ENCODE measurements at places on chromosomes 5 and 9.

DNA sequence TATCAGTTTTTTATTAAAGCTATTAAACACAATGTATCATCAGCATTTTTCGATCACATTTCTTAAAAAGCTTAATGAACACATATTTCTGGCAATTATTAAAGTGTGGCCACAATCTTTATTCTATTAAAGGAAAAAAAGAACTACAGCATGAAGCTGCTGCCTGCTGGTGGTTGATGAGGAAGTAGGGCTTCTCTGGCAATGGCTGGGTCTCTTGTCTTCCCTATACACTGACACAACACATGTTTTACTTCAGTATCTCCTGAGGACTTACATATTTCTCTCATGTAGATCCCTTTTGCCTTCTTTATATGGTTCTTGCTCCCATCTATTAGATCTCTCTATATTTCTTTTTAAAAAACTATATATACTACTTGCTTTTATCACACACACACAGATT lies 590.7 kb downstream of the RAB3C start:
- no peak for DNase-seq

DNA sequence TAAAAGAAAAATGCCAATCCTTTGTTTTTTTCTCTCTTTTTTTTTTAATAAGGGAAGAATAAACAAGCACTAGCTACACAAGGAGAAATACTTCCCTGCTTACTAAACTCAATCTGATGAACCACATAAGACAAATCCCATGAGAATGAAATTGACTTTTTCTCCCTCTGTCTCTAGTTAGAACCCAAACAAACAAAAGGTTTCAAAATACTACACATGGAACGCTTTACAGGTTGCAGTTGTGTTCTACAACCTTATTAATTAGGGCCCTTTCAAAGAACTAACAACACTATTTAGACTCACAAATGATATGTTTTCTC lies 124.5 kb downstream of the PDE4D start:
- DNase-seq: no peak

GRCh38 chr5:149778303-149779123 lies 48.4 kb downstream of the PPARGC1B start:
- DNase-seq: peak; percentile 39

DNA sequence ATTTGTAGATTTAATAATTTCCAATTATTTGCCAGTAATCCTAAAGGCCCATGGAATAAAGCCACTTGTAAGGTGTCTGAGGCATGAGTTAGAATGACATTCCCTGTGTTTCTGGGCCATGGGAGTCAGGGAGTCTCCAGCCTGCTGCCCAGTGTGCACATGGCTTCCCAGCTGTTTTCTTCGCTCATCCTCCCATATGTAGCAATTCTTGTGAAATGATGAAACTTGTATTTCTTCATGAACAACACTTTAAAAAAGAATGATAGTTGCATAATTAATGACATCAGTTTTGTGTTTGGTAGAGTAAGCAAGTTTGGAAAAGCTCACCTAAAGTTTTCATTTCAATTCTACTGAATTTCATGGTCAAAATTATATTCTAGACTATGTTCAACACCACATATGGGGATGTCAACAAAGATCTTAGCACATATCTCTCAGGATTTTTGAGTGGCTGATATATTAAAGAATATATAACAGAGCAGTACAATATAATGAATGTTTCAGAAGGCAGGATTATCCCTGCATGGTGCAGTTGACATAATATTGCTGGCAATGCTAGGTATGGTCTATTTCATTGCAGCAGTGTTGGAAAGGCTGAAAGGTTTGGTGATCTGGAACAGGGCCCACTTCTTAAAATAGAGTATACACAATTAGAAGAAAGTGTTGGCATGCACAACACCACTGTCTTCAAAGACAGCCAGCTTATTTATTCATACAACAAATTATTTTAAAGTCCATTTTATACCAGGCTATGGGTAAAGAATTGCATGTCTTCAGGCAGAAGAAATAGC lies 44.7 kb downstream of the GRIN3A start:
- DNase-seq: no peak

GRCh38 chr5:175015028-175015685 lies 290.8 kb downstream of the MSX2 start:
- no peak for DNase-seq

- DNase-seq: no peak
Observed at GRCh38 chr9:94872083-94872833, 145.8 kb downstream of the AOPEP start.

DNA sequence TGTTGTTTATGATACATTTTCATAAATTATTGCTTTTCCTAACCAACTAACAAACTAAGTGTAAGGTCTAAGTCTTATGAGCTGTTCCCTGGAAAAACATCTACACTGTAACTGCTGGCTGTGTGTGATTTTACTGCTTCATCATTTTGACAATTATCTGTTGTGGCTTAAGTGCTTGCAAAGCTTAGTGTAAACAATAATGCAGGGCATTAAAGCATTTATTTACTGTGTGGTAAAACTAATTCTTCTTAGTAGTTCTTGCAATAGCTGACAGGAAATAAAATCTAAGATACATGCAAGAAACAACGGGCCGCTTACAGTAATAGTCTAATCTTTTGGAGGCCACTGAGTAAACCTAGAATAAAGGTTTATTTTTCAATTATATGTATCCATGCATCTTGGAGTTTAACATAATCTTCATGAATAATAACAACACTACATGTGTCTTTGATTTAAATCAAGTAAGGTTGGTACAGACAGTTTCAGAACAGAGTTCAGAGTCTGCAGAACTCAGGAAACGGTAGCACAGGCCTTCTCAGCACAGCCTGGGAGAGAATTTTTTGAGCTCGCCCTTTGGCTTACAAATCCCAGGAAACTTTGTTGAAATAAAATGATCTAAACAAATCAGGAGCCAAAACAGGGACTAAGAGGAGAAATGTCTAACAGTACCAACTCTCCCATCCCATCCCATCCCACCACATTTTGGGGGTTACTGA lies 473.1 kb downstream of the NR2F1-AS1 start:
- no peak for DNase-seq

DNA sequence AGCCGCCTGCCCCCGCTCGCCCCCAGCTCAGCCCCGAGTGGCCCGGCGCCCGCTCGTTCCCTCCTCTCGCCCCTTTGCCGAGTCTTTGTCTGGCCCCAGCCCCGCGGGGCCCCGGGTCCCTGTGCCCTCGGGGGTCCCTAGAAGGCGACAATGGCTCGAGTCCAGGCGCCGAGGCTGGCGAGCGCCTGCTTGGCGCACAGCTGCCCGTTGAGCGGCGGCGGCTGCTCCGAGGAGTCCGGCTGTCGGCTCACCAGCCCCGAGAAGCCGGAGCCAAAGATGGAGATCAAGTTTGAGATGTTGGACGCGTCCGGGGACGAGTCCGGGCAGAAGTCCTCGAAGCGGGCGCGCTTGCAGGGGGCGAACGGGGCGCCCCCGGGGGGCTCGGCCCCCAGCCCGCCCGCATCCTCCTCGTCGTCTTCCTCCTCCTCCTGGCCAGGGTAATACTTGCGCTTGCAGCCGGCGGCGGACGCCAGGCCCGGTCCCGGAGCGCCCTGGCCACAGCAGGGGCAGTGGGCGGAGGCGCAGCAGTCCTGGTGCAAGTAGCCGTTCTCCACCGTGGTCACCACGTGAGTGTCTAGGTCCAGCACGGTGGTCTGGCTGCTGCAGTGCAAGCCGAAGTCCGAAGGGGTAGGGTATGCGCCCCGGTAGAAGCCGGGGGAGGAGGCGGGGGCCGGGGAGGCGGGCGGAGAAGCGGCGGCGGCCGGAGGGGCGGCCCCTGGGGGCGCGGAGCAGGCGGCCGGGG lies 1.2 kb downstream of the IER5L start:
- DNase-seq: peak; percentile 22

DNA sequence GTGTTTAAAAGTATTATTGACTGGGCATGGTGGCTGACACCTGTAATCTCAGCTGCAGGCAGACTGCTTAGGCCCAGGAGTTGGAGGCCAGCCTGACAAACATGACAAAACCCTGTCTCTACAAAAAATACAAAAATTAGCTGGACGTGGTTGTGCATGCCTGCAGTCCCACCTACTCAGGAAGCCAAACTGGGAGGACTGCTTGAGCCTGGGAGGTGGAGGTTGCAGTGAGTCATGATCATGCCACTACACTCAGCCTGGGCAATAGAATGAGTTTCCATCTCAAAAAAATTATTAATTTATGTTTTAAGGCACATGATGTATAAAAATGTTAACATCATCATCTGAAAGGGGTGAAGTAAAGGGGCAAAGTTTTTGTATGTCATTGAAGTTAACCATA lies 49.7 kb upstream of the FNIP1 start:
- DNase-seq: no peak

GRCh38 chr5:133145436-133146170 lies 93.8 kb downstream of the HSPA4 start:
- no peak for DNase-seq

GRCh38 chr5:127340606-127341005 lies 50.0 kb downstream of the MEGF10 start:
- no peak for DNase-seq

GRCh38 chr9:133672503-133673257 lies 36.5 kb downstream of the DBH start:
- DNase-seq: no peak

GRCh38 chr9:134359493-134360179 lies 33.4 kb downstream of the RXRA start:
- DNase-seq: peak; percentile 34

DNA sequence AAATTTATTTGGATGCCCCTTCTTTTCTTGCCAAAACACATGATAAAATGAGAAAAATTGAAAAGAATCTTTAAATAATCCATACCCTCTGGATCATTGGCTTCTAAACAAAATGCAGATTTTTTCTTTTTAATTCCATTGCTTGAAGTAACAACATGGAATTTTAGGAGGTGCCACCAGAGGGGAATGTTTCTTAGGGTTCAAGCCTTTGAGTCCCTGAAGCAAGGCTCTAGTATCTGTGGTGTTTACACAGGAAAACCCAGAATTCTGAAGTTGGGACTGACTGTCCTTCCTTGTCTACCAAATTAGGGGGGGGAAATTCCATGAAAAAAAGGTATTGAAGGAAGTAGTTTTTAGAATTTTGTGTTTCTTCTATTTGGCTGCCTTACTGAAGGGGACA lies 69.4 kb downstream of the LMNB1 start:
- peak; percentile 39 for DNase-seq

- no peak for DNase-seq
Observed at GRCh38 chr5:11619339-11620024, 284.8 kb downstream of the CTNND2 start.

GRCh38 chr9:8622871-8623270 lies 823.3 kb upstream of the DMAC1 start:
- no peak for DNase-seq

DNA sequence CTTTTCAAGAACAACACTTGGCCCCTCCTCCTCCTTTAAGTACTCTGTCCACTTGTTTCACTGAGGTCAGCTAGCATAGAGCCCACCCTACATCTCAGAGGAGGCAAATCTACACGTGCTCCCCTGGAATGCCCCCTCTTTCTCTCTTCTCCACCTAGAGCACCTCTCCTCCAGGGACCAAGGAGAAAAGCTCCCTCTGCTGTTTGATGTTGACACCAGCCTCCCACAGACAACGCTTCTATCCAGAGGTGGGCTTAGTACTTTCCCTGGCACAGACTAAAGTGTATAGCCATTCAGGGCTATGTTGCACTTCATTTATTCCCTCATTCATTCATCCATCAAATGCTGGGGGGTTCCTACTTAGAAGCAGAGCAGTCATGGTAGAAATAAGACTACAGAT lies 68.2 kb upstream of the TAF1L start:
- DNase-seq: no peak

DNA sequence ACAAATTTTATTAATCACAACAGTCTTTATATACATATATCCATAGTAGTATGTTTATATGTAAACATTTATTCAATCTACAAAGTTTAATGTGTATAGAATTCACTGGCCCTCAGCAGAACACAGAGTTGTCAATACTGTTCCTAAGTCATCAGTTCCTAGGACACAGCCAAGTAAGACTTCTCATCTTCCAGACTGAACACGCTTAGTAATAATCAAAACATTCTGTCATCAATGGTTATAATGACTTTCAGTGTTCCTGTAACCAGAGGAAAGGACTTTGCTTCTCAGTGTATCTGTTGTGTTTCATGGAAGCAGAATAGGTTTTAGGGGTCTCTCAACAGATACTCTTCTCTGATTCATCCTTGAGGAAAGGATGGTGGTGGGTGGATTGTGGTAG lies 82.2 kb downstream of the SMIM23 start:
- no peak for DNase-seq

DNA sequence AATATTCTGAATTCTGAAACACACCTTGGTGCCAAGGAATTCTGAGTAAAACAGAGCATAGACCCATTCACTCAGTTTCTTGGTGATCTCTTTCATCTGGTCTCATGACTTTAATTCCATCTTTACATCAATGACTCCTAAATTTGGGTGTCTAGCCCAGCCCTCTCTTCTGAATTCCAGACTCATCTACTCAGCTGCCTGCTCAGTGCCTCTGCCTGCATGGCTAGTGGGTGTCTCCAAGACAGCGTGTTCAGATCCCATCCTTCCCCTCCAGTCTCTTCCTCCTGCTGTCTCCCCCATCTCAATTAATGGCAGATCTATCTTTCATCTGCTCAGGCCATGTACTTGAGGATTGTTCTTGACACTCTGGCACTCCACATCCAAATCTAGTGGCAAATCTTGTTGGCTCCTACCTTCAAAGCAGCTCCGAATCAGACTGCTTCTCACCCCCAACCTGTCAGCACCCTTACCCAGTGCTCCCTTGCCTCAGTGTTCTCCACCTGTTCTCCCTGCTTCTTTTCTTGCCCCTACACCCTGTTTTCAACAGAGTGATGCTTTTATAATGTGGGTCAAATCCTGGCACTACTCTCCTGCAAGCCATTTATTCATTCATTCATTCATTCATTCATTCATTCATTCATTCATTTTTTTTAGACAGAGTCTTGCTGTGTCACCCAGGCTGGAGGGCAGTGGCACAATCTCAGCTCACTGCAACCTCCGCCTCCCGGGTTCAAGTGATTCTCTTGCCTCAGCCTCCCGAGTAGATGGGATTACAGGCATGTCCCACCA lies 5.3 kb downstream of the CAVIN4 start:
- no peak for DNase-seq

DNA sequence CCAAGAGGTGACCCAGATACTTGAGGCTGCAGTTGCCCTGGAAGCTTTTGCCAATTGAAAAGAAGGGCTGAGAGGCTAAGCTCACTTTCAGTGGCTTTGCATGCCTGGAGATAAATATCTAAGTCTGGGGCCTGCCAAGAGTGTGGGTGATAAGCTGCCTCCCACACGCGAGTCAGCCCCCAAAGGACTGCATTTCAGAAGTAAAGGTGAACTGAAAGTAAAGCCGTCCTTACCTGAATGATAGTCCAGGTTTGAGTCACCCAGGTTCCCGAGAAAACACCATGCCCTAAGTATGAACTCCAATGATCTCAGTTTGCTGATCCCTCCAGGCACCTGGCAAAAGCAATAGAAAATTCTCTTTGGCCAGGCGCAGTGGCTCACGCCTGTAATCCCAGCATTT lies 22.5 kb upstream of the N4BP3 start:
- DNase-seq: no peak

GRCh38 chr5:8012131-8012977 lies 143.4 kb downstream of the MTRR start:
- DNase-seq: peak; percentile 90

- no peak for DNase-seq
Observed at GRCh38 chr5:132692632-132692967, 18.8 kb downstream of the IL4 start.

Data from erythroblast (primary cell).